ENCODE measurements at places on chromosomes 11 and 22. TPM values are rescaled to one million over a fixed set of nuclear protein-coding genes. Genes with fewer than 3 reads are reported as not detected.
A peak's percentile ranks its signal among the peaks of the same experiment; 100 is the strongest.

DNA sequence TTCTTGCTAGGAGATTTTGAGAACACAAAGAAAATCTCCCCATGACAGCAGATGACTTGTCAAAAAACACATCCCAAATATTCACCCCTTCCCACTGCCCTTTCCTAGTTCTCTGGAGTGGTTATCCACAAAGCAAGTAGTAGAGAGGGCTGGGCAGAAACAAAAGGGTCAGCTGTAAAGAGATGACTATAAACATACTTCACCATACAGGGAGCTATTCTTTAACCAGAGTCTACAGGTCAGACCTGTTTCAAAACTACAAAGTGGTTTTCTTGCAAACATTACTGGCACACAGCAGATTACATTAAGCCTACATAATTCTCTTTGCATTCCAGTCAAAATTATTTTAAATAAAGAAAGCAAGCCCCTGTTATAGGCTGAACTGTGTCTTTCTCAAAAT lies 47.7 kb upstream of the NFRKB start:
- DNase-seq, result no peak
- peaks cover 16% of the 10 kb centered on the region for H3K36me3 ChIP-seq
- peaks cover 4% of the 10 kb centered on the region for H3K4me1 ChIP-seq

GRCh38 chr11:109884501-109884900 lies 208.7 kb upstream of the ZC3H12C start:
- DNase-seq, result no peak
- no peak overlapping the region for H3K27ac ChIP-seq
- H3K4me1 ChIP-seq, result no peaks in the 10 kb centered on the region
- no peaks in the 10 kb centered on the region for H3K36me3 ChIP-seq
- no peaks in the 10 kb centered on the region for H3K27me3 ChIP-seq
- no peak overlapping the region for H3K4me3 ChIP-seq

- H3K27ac ChIP-seq, result no peak overlapping the region
- peaks cover 2% of the 10 kb centered on the region for H3K27me3 ChIP-seq
- H3K4me1 ChIP-seq, result no peaks in the 10 kb centered on the region
- H3K4me3 ChIP-seq, result no peak overlapping the region
- H3K36me3 ChIP-seq, result no peaks in the 10 kb centered on the region
These were observed 11.1 kb downstream of the SYNGR1 start for GRCh38 chr22:39360674-39361413.

DNA sequence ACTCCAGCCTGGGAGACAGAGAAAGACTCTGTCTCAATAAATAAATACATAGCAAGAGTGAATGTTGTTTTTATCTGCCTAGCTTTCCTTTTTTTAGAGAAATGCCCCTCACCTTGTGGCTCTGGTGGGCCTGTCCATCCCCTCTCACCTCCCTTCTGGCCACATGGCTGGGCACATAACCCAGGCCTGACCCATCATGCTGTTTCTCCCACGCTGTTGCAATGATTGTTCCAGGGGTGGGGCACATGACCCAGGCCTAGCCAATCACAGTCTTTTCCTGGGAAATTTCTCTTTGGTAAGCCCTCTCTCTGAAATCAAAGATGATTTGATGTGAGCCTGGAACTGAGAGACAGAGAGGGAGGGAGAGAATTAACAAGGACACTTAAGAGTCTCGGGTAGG lies 5.5 kb upstream of the CYTH4 start:
- peaks cover 3% of the 10 kb centered on the region for H3K36me3 ChIP-seq
- DNase-seq, result no peak
- H3K27me3 ChIP-seq, result no peaks in the 10 kb centered on the region
- H3K27ac ChIP-seq, result peak overlapping the region; percentile 52
- no peak overlapping the region for H3K4me3 ChIP-seq
- H3K4me1 ChIP-seq, result peaks cover 54% of the 10 kb centered on the region

The TRIM49B gene
- total RNA-seq, result not detected

DNA sequence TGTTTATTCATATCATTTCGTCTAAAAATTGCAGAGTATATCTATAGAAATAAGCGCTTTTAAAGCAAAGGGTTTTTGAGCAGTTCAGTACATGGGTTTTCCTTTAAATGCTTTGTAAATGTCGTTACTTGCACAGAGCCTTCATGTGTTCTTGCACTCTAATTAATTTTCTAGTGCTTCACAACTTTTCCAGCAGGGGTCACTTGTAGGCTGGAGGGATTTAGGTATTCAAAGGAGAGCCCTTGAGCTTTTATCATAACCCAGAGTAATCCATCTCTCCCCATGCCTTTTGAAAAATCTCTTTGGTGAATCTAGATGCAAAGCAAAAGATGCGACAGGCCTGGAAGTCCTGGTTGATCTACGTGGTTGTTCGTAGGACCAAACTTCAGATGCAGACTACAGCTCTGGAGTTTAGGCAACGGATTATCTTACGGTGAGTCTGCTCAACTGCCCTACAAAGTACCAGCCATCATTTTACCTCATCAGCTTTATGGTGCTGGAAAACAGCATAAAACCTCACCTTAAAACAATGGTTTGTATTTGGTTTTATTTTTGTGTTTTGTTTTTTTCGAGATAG lies 60.4 kb downstream of the SFI1 start:
- H3K4me3 ChIP-seq, result no peak overlapping the region
- H3K27ac ChIP-seq, result no peak overlapping the region
- DNase-seq, result peak; percentile 73
- peaks cover 23% of the 10 kb centered on the region for H3K4me1 ChIP-seq

DNA sequence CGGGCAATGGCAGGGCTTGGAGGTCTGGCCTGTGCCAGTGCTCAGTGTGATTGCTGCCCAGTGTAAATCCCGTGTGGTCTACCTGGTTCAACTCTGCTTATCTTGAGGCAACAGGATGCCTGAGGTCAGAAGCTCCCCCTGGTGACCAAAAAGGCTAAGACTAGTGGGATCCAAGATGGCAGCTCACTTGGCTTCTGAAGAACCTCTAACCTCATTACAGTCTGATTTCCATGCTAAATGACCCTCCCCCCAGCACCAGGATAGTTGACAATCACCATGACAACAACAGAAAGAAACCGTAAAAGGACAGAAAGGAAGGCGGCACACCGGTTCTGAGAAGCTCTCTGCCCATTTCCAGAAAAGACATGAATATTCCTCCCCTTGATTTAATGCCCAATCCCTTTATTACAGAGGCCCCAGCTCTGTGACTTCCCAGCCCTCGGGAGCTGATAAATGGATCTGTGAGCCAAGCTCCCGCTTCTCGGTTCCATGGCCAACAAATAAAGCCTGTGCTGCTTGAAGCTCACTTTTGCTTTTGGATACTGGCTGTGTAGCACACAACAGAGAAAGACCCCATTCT lies 398.4 kb downstream of the CTTN start:
- H3K27me3 ChIP-seq, result no peaks in the 10 kb centered on the region
- no peaks in the 10 kb centered on the region for H3K4me1 ChIP-seq
- no peak overlapping the region for H3K4me3 ChIP-seq
- no peak for DNase-seq

The HBE1 gene
- total RNA-seq, result not detected

The ARFIP2 gene
- total RNA-seq, result 50.8 TPM

DNA sequence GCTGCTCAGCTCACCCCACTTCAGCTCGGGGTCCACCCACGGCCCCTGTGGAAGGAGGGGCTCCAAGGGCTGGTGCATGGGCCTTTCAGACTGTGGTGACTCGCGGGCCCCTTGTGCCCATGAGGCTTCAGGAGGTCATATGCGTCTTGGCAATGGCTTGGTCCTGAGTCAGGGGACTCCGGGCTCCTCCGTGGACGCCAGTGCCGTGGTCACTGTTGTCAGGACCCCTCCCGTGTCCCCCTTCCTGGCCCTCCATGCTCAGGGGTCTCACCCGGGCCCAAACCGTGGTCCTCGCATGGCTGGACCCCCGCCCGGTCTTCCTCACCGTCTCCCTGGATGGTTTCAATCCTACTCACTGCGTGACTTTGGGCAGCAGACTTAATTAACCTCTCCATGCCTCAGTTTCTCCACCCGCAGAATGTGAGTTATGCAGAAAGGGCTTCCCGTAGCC lies 436.4 kb downstream of the TBC1D22A start:
- H3K27ac ChIP-seq, result no peak overlapping the region
- H3K27me3 ChIP-seq, result no peaks in the 10 kb centered on the region
- no peak overlapping the region for H3K4me3 ChIP-seq
- H3K36me3 ChIP-seq, result no peaks in the 10 kb centered on the region
- no peak for DNase-seq
- H3K4me1 ChIP-seq, result no peaks in the 10 kb centered on the region

DNA sequence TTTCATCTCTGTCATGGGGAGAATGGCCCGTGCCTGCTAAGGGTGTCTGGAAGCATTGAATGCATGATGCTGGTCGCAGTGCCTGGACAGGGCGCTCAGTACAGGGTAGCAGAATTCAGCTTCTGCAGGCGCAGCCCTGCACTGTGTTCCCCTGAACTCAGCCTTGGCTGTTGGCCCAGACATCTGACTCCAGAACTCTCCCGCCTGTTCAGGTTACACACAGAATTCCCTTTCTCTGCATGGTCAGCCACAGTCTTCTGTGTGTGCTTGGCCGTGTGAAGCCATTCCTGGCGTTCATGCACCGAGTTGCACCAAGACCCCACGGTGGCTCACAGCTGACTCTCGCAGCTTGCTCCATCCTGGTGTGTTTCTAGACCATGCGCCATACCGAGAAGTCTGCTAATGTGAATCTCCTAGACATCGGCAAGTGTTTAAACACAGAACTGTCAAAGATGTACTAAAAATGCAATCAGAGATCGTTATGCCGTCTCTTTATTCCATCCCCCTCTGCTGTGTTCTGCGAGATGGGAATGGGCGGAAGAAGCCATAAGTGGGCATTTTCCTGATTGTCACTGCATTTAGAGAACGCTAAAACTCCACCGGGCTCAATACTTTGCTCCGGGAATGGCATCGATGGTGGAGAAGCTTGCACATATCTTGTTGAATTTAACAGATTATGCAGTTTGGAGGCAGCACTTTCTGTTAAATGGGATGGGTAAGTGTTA lies 55.6 kb downstream of the MPPED1 start:
- H3K36me3 ChIP-seq, result no peaks in the 10 kb centered on the region
- peaks cover 2% of the 10 kb centered on the region for H3K27me3 ChIP-seq
- no peak for DNase-seq

All from activated CD4-positive, alpha-beta T cell treated with anti-CD3 and anti-CD28 coated beads, Interleukin-2, amount 10 ng/mL, durations not matched to agents 24 days and 14 days (primary cell).